ENCODE measurements at places on chromosomes 7 and 10. TPM values are rescaled to one million over a fixed set of nuclear protein-coding genes. Genes with fewer than 3 reads are reported as not detected.

The CEP55 gene
- 5.5 TPM for total RNA-seq

The ZMIZ1 gene
- 30.2 TPM for total RNA-seq

The SFMBT2 gene
- 0.86 TPM for total RNA-seq

The GTPBP4 gene
- total RNA-seq, result 24.3 TPM

The RPA3 gene
- 15.4 TPM for total RNA-seq

The PRSS37 gene
- not detected for total RNA-seq

The ELFN1 gene
- total RNA-seq, result not detected

The BTBD16 gene
- not detected for total RNA-seq

The STAG3 gene
- total RNA-seq, result 2.2 TPM

The COMTD1 gene
- total RNA-seq, result 3.7 TPM

The GIMAP6 gene
- 0.46 TPM for total RNA-seq

The HOXA5 gene
- 1.2 TPM for total RNA-seq

The SPDYE8 gene
- total RNA-seq, result not detected

The FAM221A gene
- total RNA-seq, result 1.5 TPM

The MMP21 gene
- not detected for total RNA-seq

The FRG2B gene
- not detected for total RNA-seq

The GPR15LG gene
- total RNA-seq, result not detected

The HPS1 gene
- 34.3 TPM for total RNA-seq

The ARHGEF35 gene
- total RNA-seq, result 1.3 TPM

The STEAP4 gene
- 5.9 TPM for total RNA-seq

The HOXA4 gene
- total RNA-seq, result 2.0 TPM

The C10orf62 gene
- total RNA-seq, result not detected

The ST8SIA6 gene
- not detected for total RNA-seq

The MEPCE gene
- total RNA-seq, result 30.4 TPM

The PRDX3 gene
- 187 TPM for total RNA-seq

The CCSER2 gene
- 30.2 TPM for total RNA-seq

The AGFG2 gene
- total RNA-seq, result 5.6 TPM

The SPDYE18 gene
- total RNA-seq, result 0.20 TPM

The TSPAN13 gene
- total RNA-seq, result 5.8 TPM

The CAMK2B gene
- total RNA-seq, result 0.63 TPM

The KEL gene
- total RNA-seq, result not detected

The LRRC17 gene
- 103 TPM for total RNA-seq

The SLC39A12 gene
- total RNA-seq, result not detected

The TMEM236 gene
- 0.07 TPM for total RNA-seq

The FAM24B gene
- 2.2 TPM for total RNA-seq

The SLC26A4 gene
- 0.56 TPM for total RNA-seq

The FAM170B gene
- not detected for total RNA-seq

The CLEC5A gene
- total RNA-seq, result not detected

The OR9A4 gene
- not detected for total RNA-seq

The PRR15 gene
- 0.39 TPM for total RNA-seq
